ENCODE measurements at places on chromosomes 7 and 10.

DNA sequence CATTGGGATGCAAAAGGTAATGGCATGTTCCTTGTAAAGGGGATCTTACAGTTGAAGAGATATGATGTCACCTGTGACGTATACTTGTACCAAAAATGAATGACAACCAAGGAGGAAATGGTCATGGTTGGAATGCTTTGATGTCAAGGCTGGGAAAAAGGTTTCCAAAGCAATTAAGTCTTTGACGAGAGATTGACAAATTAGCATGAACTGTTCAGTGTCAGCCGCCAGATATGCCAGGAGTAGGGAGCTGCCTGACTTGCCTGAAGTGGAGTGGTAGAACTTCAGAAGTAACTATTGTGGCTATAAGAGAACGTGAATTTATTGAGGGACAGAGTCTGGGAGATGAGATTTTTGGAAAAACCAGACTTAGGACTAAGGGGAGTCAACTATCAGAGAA, 88.1 kb downstream of the SEPTIN7 start:
- DNase-seq: no peak

DNA sequence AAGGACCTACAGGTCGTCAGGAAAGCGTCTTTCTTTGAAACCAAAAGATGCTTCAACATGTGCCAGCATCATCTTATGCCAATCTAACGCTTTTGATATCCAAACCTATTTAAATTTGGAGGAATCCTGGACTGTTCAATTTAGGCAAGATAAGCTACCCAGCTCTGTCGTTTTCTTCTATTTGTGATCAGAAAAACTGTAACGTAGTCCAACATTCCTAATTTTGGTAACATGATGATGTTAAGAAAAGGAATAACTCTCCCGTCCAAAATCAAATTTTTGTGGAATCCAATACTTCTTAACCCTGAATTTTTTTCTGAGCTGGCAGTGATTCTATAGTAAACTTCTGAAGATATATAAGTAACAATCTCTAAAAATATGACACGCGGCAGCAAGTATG, 93.3 kb upstream of the MKX start:
- no peak for DNase-seq

DNA sequence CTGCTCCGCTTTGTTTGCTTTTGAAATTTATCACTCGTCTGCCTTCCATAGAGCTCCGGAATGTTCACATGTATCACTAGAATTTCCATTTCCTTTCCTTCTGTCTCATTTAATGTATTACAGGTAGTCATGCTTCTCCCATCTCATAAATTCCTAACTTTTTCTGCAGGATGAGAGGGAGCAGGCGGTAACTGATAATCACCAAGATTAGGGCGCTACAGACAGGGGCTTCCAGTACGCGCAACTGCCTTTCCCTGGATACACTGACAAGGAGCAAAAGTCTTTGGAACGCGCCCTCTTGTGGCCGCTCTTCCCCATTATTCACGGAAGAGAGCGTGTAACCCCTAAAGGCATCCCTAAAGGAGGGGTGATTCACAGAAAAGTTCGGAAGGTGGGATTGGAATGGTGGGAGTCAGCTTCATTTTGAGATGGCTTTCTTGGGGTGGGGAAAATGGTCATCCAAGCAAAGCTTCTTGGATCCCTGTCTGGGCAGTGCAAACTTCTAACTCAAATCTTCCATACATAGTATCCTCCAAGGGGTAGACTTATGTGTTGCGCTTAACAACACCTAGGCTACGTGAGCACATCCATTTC, 6.5 kb downstream of the INHBA start:
- DNase-seq: peak; percentile 74

DNA sequence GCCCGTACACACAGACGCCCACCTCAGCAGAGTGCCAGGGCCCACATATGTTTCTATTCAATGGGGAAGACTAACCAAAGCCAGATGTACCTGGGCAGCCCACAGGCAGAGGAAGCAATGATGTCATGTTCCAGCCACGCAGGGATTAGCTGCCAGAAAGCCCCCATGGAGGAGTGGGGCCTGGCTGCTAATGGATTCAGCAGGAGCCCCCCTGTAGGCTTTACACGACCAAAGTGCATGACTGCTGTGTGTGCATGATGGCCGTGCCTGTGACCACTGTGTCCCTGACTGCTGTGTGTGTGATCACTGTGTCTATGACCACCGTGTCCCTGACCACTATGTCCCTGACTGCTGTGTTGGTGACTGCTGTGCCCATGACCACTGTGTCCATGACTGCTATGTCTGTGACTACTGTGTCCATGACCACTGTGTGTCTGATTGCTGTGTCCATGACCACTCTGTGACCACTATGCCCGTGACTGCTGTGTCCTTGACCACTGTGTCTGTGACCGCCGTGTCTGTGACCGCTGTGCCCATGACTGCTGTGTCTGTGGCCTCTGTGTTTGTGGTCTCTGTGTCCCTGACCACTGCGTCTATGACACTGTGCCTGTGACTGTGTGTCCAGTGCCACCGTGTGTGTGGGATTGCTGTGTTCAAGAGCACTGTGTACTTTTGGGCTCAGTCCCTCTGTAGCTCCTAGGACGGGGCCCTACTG, 409.3 kb downstream of the RPS24 start:
- no peak for DNase-seq

DNA sequence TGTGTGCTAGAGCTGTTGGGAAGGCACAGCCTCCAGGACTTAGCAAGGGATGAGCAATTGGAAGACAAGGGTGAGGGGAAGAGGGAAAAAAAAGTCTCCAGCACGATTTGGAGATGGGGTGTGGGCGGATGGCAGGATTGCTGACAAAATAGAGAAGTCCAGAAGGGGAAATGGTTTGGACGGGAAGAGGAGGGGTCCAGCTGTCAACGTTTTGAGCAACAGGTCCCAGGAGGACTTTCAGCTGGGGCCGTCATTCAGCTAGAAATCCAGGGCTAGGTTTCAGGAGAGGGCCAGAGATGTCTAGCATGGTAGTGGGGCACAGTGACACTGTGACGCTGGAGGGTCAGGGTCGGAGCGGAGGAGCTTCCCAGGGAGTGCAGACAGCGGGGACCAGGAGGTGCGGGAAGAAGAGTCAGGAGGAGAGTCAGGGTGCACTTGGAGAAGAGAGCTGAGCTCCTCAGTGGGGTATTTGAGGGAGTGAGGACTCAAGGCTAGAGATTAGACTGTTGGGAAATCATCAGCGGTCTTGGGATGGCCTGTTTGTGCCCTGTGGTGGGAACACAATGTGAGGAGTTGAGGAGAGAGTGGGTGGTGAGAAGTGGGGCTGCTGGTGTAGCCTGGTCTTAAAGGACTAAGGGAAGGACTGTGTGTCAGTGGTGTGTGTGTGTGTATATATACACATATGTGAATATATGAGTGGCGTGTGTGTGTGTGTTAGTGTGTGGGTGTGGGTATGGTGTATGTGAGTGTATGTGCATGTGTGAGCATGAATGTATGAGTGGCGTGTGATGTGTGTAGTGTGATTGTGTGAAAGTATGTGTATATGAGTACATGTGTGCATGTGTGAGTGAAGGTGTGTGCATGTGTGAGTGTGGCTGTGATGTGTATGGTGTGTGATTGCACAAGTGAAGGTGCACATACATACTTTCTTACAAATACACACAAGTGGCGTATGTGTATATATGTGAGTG, 3.8 kb downstream of the ZYX start:
- DNase-seq: no peak

DNA sequence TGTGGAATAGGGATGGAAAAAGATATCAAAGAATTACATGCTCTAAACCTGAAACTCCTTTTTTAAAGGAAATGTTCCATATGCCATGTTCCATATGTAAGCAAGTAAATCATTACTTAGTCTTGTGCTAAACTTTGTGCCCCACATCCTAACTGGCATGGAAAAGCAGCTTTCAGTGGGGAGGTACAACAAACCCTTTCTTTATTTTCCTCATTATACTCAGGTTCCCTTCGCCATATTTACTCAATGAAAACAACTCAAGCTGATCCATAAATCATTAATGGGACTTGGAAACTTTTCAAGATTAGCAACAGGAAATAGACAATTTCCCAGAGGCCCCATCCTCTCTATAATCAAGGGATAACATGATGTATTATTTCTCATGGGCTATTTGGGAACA, 56.0 kb downstream of the GSAP start:
- no peak for DNase-seq

DNA sequence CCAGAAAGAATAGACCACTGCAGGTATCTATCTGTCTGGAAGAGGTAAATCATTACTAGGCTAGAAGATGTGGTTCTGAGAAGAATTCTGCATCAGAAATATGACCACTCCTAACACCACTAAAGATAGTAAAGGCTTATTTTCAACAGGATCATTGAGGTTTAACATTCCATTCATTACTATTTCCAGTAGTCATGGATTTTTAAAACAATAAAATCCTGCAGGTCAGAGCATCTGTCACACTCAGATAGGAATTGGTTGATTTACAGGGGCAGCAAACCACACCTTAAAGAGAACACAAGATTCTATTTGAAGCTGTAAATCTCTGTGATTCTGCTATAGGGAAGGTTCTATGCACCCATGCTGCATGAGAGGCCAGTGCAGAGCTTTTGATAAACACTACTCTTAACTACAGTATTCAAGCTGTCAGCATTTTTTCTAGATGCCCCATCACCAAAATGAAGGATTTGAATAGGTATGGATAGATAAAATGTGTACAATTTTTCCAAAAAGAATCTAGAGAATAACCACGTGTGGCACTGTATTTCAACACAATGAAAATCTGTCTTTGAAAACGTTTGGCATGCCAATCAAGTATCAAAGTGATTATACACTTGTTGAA, 14.6 kb downstream of the LRRC17 start:
- DNase-seq: no peak

- DNase-seq: no peak
Observed at GRCh38 chr10:110296966-110297365, 7.8 kb downstream of the SMNDC1 start.

DNA sequence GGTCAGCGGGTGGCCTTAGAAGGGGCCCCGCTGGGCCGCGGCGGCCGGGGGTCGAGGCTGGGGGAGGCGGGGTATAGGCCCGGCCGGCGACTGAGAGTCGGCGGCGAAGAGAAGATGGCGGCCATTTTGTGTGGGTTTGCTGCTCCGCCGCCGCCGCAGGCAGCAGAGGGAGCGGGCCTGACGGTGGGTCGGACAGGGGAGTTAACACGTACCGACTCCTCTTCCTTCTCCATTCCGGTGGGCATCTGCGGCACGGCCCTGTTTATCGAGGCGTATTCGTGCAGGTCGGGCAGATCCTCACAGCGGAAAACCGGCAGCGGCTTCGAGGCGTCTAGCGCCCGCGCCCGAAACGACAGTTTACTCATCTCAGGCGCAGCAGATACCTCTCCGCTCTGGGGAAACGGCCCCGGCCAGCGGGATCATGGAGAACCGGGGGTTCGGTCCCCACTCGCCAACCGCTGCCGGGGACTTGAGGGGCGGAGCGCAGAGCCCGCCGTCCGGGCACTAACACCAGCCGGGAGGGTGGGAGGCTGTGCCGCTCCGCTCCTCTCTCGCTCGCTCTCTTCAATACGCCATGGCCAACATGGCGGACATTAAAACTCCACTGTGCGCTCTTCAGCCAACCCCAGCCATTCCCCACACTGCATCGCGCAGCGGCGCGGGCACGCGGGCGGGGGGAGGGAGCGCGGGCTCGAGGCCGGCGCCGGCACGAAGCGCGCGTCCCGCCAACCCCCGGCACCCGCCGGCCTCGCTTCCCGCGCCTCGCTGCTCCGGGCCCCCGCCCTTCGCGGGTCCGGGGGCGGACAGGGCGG, at the start of gene EPC1:
TSS of gene EPC1 (minus strand) at position 608 of the 812 bp plus-strand sequence. CDS start at position 365, 243 bp downstream.
- peak; percentile 97 for DNase-seq

DNA sequence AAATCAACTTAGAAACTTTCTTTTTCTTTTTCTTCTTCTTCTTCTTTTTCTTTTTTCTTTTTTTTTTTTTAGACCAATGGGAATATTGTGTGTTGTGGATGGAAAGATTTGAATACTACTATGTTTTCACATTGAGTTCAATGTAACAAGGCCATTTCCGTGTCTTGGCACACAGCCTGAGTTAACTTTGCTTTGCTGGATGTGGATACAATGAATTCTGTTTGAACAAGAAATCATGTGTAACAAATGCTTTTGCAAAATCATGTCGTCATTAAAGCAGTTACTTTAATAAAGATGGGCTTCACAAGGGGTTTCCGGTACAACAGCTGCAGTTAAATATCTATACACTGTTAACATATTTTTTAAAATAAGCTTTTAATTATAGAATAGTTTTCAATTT, 13.5 kb upstream of the ENTPD1 start:
- DNase-seq: no peak

GRCh38 chr10:99315853-99316252, 13.3 kb upstream of the CNNM1 start:
- DNase-seq: no peak

- no peak for DNase-seq
Observed at GRCh38 chr7:117217106-117218035, 105.5 kb downstream of the WNT2 start.

DNA sequence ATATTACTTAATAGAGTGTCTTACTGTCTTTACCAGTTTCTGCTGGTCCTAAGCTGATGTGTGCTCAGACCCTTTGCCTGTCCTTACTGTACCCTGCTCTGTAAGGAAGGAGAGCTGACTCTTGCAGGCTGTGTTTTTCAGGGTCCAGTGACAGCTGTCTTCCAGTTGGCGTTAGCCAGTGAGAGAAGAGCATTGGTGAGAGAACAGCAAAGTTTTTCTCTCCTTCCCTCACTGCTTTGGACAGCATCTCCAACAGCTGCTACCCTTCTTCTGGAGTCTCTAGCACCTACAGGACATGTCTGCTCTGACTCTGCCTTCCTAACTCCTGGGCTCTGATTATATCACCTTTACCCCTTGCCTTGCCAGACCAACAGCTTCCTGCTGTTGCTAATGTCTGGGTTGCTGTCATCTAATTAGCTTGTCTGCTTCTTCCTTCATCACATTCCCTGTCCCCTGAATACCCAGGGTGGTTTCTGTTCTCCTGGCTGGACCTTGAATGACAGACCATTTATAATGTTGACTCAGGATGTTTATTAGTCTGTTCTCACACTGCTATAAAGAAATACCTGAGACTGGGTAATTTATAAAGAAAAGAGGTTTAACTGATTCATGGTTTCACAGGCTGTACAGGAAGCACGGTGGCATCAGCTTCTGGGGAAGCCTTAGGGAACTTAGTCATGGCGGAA, 23.5 kb upstream of the PANK1 start:
- DNase-seq: no peak

DNA sequence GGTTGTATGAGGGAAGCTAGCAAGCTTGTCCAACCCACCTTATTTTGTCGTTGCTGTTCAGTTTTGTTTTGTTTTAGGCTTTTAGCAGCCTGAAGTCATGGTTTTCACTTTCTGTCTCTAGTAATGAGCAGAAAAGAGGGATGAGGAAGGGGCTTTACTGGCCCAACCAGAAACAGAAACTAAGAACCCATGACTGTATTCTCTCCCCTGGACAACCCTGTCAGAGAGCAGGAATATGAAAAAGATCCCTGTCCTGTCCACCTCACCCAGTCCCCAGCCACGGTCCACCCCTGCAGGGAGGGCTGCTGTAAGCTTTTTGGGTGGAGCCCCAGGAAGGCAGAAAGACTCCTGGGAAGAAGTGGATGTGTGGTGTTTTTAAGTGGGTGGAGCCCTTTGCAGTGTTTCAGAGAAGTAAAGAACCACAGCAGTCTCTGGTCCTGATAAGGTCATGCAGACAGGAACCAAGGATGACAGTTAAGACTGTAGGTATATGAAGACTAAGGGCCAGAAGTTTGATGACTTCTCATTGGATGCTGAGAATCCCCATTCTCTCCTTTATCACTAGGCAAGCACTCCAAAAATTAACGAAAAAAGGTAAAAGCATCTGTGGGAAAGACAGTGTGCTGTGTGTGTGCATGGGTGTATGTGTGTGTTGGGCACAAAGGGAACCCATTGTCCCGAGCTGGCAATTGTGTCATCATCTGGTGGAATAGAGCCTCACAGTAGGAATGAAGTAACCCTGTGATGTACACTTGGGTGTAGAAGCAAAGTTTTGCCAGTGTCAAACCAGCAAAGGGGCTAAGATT, 13.8 kb downstream of the MRPL32 start:
- DNase-seq: no peak

GRCh38 chr10:9850415-9850814, 1167.3 kb upstream of the CELF2 start:
- no peak for DNase-seq
